ENCODE measurements at places on chromosomes 6 and 20.
A peak's percentile ranks its signal among the peaks of the same experiment; 100 is the strongest.

GRCh38 chr6:1789092-1789491 lies 179.4 kb downstream of the FOXC1 start:
- DNase-seq: no peak

DNA sequence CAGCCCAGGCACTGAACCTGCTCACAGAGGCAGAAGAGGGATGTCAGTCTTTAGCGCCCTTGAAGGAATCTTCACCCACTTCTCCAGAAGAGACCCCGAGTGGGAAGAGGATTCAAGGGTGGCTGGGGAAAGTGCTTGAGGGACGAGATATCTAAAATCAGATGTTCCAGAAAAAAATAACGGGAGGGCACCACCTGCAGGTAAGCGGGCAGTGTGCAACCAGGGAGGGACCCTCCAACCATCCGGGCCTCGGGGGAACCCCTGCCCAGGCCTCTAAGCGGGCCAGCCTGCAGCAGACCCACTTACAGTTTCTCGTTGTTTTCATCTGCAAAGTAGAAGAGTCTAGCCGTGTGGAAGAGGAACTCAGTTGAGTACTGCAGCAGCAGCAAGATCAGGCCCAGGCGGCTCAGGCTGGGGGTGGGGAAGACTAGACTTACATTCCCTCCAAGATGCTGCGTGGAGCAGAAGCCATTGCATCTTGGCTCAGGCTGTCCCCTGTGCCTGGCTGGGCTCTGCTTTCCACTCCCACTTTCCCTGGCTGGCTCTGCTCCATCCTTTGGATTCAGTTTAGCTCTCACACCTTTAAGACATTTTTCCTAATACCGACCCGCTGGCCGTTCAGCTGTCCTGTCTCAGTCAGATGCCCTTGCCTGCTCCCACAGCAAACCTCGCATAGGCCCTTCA lies 71.0 kb downstream of the TRAM2 start:
- DNase-seq: no peak

- no peak for DNase-seq
Measured at GRCh38 chr20:41531518-41532275, 86.5 kb downstream of the CHD6 start.

- no peak for DNase-seq
Measured at GRCh38 chr6:69570106-69570505, 226.7 kb downstream of the LMBRD1 start.

- no peak for DNase-seq
Measured at GRCh38 chr6:134090591-134090990, 38.2 kb upstream of the SLC2A12 start.

DNA sequence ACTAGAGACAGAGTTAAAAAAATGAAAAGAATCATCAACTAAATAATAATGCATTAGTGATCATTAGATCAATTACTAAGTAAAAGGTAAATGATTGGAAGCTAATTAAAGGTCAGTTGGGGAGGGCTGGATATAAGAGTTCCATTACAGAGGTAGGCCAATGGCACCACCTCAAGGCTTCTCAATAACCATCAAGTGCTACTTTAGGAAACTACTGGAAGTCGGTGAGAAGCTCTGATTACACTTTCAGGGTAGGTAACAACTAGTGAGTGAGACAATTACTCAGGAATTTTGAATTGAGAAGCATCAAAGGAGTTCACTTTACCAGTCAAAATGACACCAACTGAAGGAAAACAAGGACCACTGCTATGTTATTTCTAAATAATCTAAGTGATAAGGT lies 90.2 kb upstream of the HDAC2 start:
- no peak for DNase-seq

- DNase-seq: no peak
Measured at GRCh38 chr6:143845033-143845432, 1.9 kb downstream of the LTV1 start.

DNA sequence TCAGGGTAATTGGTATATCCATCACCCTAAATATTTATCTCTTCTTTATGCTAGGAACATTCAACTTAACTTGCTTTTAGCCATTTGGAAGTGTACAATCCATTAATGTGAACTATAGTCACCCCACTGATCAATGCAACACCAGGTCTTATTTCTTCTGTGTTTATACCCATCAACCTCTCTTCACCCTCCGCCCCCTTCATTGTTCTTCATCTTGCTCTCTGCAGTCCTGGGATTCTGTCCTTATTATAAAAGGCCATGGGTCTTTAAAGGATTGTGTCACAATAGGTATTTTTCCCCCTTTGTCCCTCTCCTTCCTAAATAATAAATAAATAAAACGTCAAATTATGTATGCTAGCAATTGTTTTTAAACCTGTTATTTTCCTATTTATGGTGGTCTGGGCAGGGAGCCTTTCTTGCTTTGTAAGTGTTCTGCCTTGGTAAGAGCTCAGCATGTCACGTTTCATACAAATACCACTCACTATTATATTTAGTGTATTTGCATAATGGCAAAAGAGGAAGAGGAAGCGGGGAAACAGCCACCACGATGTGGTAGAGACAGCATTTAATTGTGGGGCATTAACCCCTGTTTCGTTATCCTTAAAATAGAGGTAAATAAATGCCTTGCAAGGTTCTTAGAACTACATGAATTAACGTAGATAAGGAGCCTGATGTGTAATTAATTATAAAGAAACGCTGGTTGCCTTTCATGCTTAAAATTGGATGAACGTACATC lies 1.9 kb downstream of the ABRACL start:
- DNase-seq: no peak

- DNase-seq: no peak
Measured at GRCh38 chr20:60085551-60086132, 127.4 kb downstream of the CDH26 start.

GRCh38 chr6:111713236-111713635 lies 107.6 kb upstream of the TRAF3IP2 start:
- DNase-seq: no peak

DNA sequence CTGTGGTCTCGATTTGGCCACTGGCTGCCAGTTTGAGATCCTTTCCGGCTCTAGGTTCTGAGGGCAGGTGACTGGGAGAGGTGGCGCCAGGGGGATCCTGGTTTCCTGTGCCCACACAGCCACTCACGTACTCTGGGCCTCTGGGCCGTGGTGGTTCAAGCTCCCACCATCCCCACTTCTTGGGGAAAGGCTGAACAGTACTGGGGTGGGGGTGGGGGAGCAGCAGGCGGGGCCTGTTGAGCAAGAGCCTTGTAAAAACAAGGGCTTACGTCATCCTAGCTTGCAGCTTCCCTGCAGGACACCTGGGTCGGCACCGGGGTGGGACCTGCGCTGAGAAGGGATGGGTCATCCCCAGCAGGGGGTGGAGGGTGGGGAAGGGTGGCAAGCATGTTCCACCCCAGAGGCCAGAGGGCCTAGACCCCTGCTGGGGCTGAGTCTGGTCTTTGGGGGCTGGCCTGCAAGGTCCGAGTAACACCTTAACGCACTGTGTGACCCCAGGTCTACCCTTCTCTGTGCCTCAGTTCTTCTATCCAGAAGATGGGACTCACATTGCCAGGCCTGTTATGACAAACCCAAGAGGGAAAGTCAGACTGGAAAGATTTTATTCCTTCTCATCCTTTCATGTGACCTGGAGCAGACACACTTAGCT lies 3.1 kb upstream of the CEBPB start:
- DNase-seq: peak; percentile 71

DNA sequence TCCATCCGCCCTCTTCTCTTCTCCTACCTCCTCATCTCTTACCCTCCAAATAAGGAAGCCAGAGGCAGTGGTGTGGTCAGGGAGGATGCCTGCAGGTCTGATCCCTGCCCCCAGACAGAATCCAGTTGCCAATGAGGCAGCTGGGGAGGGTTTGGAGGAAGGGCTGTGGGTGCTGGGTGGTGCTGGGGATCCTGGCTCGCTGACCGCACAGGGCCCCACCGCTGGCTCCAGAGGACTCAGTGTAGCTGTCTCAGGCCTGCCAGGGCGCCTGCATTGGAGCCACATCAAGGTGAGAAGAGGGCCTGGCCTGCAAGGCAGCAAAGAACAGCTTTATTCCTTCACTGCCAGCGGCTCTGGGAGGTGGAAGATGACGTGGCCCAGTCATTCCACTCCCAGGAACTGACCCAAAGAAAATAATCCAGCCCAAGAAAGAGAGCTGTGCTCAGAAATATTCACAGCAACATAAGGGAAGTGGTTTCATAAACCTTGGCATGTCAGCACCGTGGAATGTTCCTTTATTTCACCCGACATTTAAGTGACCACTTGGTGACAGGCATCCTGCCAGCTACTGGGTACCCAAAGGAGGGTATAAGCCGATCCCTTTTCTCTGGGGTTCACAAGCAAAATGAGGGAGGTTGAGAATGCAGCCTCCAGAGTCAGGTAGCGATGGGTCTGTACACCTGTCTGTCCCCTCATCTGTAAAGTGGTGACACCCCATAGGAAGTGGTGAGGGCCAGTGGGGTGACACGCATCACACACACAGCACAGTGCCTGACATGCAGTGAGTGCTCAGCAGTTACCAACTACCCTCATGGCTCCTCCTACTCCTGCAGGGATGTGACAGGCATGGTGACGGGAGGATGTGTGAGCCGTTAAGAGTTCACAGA lies 125.1 kb downstream of the SNX5 start:
- no peak for DNase-seq

DNA sequence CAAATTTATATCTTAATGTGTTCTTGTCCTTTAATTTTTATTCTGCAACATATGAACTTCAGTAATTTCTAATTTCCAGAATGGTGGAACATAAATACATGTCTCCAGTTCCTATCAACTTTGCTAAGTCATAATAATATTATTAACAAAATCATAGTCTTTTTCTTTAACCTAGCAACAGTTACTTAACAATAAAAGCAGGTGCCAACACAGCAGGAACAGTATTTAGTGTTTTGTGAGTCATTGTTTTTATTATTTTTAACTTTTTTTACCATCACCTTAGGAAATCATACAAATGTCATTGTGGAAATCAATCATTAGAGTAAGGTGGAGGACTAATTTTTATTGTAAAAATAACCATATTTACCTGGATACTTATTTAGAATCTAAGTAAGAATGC lies 133.5 kb downstream of the PLCB1 start:
- DNase-seq: no peak

GRCh38 chr6:105642708-105643107 lies 239.8 kb upstream of the PREP start:
- DNase-seq: no peak

- DNase-seq: no peak
Measured at GRCh38 chr6:159321267-159321666, 152.1 kb downstream of the FNDC1 start.
